Activated CD4-positive, alpha-beta T cell treated with anti-CD3 and anti-CD28 coated beads for 36 hours (primary cell): ENCODE measurements at places on chromosomes 5 and 9. TPM values are rescaled to one million over a fixed set of nuclear protein-coding genes. Genes with fewer than 3 reads are reported as not detected.
A peak's percentile ranks its signal among the peaks of the same experiment; 100 is the strongest.

- no peaks in the 10 kb centered on the region for H3K27me3 ChIP-seq
- H3K4me3 ChIP-seq = no peak overlapping the region
- H3K36me3 ChIP-seq = no peaks in the 10 kb centered on the region
- no peak overlapping the region for H3K27ac ChIP-seq
Observed at GRCh38 chr9:110028271-110028670, 179.7 kb downstream of the C9orf152 start.

- no peak overlapping the region for H3K27ac ChIP-seq
- H3K4me3 ChIP-seq = no peak overlapping the region
- no peaks in the 10 kb centered on the region for H3K4me1 ChIP-seq
Observed at GRCh38 chr5:148768806-148769415, 57.5 kb upstream of the ADRB2 start.

- no peaks in the 10 kb centered on the region for H3K4me1 ChIP-seq
- no peaks in the 10 kb centered on the region for H3K36me3 ChIP-seq
- no peak overlapping the region for H3K4me3 ChIP-seq
- no peak overlapping the region for H3K27ac ChIP-seq
- DNase-seq = no peak
Observed at GRCh38 chr9:133008824-133009223, 22.0 kb upstream of the GTF3C5 start.

- no peaks in the 10 kb centered on the region for H3K27me3 ChIP-seq
- peaks cover 46% of the 10 kb centered on the region for H3K4me1 ChIP-seq
- peaks cover 2% of the 10 kb centered on the region for H3K36me3 ChIP-seq
- H3K4me3 ChIP-seq = no peak overlapping the region
Observed at GRCh38 chr5:16548115-16548514, 68.7 kb downstream of the RETREG1 start.

- DNase-seq = no peak
- H3K36me3 ChIP-seq = no peaks in the 10 kb centered on the region
- H3K4me1 ChIP-seq = no peaks in the 10 kb centered on the region
- H3K27me3 ChIP-seq = peaks cover 4% of the 10 kb centered on the region
Observed at GRCh38 chr9:134488331-134489280, 153.0 kb upstream of the COL5A1 start.

GRCh38 chr5:173689737-173690360 is 73.4 kb upstream of the BOD1 start:
- no peaks in the 10 kb centered on the region for H3K27me3 ChIP-seq
- H3K4me1 ChIP-seq = peaks cover 8% of the 10 kb centered on the region
- no peak overlapping the region for H3K4me3 ChIP-seq
- no peaks in the 10 kb centered on the region for H3K36me3 ChIP-seq
- DNase-seq = no peak

DNA sequence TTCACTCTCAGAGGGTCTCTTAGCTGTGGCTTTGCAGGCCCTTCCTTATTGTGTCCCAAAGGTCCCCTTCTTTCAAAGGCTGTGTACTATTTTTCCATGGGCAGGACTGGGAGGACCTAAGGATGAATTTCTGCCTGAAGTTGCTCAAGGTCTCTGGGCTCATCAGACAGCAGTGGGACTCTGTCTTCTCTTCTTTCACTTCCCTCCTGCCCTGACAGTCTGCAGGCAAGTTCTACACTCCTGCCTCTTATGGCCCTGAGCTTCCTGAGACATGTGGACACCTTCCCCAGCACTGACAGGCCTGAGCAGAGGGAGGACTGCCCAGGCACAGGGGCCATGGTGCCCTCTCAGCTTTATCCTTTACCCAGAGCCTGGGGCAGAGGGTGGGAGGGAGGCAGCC is 14.8 kb downstream of the ENHO start:
- H3K4me1 ChIP-seq = no peaks in the 10 kb centered on the region
- no peaks in the 10 kb centered on the region for H3K36me3 ChIP-seq
- H3K4me3 ChIP-seq = no peak overlapping the region
- no peaks in the 10 kb centered on the region for H3K27me3 ChIP-seq

DNA sequence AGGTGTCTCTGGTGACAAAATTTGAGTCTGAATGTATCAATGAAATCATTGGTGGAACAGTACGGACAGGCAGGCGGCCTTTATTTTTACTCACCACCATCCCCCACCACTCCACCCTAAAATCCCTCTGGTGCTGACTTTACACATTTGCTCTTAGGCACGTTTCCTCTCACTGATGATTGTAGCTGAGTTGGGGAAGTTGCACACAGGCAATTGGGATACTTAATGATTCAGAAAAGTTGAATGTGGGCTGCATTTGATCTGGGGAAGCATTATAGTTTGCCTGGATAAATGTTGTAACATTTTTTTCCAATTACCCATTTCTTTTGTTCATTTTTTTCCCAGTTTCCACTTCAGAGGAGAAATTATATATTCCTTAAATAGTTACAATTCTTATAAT is 658.4 kb downstream of the TLR4 start:
- H3K4me1 ChIP-seq = no peaks in the 10 kb centered on the region
- H3K4me3 ChIP-seq = no peak overlapping the region
- peaks cover 2% of the 10 kb centered on the region for H3K27me3 ChIP-seq
- no peak for DNase-seq

DNA sequence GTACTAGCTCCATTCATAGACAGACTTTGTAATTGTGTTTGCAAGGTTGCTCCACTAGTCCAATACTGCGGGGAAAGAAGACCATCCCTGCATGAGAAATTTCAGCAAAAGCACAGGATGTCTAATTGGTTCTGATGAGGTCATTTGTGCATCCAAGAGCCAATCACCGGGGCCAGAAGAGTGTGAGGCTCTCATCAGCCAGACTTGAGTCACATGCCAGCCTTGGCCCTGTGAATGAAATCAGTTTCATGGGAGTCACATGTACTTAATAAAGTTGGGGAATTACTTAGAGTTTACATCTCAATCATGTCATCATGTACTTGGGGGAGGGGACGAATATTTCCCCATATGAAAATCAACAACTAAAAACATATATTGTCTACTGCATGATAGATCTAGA is 1236.0 kb downstream of the MAT2B start:
- no peaks in the 10 kb centered on the region for H3K36me3 ChIP-seq
- no peak overlapping the region for H3K27ac ChIP-seq
- no peak overlapping the region for H3K4me3 ChIP-seq
- no peak for DNase-seq
- no peaks in the 10 kb centered on the region for H3K27me3 ChIP-seq

GRCh38 chr5:139226131-139226530 is 28.0 kb upstream of the SIL1 start:
- no peak overlapping the region for H3K27ac ChIP-seq
- DNase-seq = no peak
- no peaks in the 10 kb centered on the region for H3K36me3 ChIP-seq
- peaks cover 2% of the 10 kb centered on the region for H3K27me3 ChIP-seq
- no peak overlapping the region for H3K4me3 ChIP-seq

- H3K4me1 ChIP-seq = no peaks in the 10 kb centered on the region
- peak; percentile 75 for DNase-seq
- H3K4me3 ChIP-seq = no peak within 1 kb of the TSS
- peaks cover 38% of the 10 kb centered on the region for H3K27me3 ChIP-seq
- H3K36me3 ChIP-seq = no peaks in the 10 kb centered on the region
Observed at GRCh38 chr5:172640822-172641358, at the start of gene NEURL1B. Gene NEURL1B (plus strand): TSS chr5:172641263. CDS start chr5:172641407, 144 bp downstream.

DNA sequence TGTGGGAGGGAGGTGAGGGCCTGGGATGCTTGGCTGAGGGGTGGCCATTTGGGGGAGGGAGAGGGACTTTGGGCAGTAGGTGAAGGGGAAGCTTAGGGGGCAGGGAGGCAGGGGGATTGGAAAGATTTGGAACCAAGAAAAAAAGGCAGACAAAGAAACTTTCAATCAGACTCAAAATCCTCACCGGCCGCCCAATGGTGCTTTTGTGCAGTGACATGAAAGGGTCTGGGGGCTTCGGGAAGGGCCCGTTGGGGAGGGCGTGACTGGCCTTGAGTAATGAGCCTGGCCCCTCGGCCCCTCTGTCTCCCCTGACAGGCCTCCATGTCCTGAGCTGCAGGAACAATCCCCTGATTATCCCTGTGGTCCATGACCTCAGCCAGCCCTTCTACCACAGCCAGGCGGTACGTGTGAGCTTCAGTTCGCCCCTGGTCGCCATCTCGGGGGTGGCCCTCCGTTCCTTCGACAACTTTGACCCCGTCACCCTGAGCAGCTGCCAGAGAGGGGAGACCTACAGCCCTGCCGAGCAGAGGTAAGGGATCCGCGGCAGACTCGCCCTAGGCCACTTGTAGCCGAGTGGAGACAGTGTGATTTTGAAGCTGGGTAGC is 181.1 kb downstream of the PAPPA start:
- no peaks in the 10 kb centered on the region for H3K4me1 ChIP-seq
- peaks cover 8% of the 10 kb centered on the region for H3K27me3 ChIP-seq
- DNase-seq = no peak
- no peak overlapping the region for H3K27ac ChIP-seq

GRCh38 chr5:108003178-108003577 is 332.4 kb upstream of the EFNA5 start:
- no peaks in the 10 kb centered on the region for H3K36me3 ChIP-seq
- H3K4me1 ChIP-seq = peaks cover 13% of the 10 kb centered on the region
- DNase-seq = no peak

GRCh38 chr5:68494771-68495170 is 279.2 kb downstream of the PIK3R1 start:
- H3K4me1 ChIP-seq = no peaks in the 10 kb centered on the region
- H3K27ac ChIP-seq = no peak overlapping the region
- no peaks in the 10 kb centered on the region for H3K36me3 ChIP-seq
- H3K4me3 ChIP-seq = no peak overlapping the region
- no peak for DNase-seq

DNA sequence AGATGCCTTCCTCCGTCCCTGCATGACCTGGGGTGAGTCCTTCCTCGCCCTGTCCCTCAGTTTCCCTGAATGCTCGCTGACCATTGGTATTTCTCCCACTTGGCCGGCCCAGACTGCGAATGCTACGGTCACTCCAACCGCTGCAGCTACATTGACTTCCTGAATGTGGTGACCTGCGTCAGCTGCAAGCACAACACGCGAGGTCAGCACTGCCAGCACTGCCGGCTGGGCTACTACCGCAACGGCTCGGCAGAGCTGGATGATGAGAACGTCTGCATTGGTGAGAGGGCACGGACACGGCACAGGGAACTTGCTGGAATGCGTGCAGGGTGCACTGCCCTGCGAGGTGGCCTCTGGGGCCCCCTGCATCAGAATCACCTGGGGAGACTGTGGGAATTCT is 77.1 kb downstream of the NTNG2 start:
- no peak overlapping the region for H3K27ac ChIP-seq
- peaks cover 10% of the 10 kb centered on the region for H3K4me1 ChIP-seq
- H3K36me3 ChIP-seq = no peaks in the 10 kb centered on the region
- H3K27me3 ChIP-seq = no peaks in the 10 kb centered on the region

DNA sequence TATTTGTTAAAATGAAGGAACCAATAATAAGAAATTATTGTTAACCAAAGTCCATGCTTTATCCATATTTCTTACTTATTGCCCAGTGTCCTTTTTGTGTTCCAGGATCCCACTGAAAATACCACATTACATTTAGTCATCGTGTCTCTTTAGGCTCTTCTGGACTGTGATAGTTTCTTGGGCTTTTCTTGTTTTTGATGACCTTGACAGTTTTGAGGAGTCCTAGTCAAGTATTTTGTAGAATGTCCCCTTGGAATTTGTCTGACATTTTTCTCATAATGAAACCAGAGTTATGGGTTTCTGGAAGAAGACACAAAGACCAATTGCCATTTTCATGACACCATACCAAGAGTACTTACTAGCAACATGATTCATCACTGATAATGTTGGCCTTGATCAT is 13.6 kb upstream of the COMMD10 start:
- no peak overlapping the region for H3K4me3 ChIP-seq
- H3K36me3 ChIP-seq = peaks cover under 1% of the 10 kb centered on the region
- H3K27ac ChIP-seq = no peak overlapping the region
- peaks cover 29% of the 10 kb centered on the region for H3K27me3 ChIP-seq
- no peak for DNase-seq
- H3K4me1 ChIP-seq = peaks cover 12% of the 10 kb centered on the region

DNA sequence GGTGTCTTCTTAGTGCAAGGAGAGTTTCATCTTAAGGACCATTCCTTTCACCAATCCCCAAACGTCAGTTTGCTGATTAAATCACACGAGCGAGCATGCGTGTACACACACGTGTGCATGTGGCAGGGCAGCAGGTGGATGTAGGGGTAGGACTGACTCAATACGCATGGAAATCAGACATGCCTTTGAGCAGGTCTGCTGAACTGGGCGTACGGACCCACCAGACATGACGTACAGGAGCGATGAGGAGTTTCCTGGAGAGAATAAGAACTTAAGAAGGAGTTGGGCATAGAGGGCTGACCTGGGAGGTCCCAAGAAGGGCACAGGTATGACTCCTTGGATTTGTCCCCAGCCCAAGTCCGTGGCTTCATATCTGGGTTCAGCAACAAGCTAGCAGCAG is 170.0 kb downstream of the FGF18 start:
- no peaks in the 10 kb centered on the region for H3K36me3 ChIP-seq
- no peak for DNase-seq
- H3K4me1 ChIP-seq = no peaks in the 10 kb centered on the region
- no peak overlapping the region for H3K4me3 ChIP-seq
- H3K27ac ChIP-seq = no peak overlapping the region

The SPINK5 gene
- not detected for total RNA-seq

The RNF180 gene
- total RNA-seq = not detected

The DNAH5 gene
- not detected for total RNA-seq

The OGN gene
- total RNA-seq = not detected

The CREBRF gene
- total RNA-seq = 11.3 TPM

The ARSK gene
- total RNA-seq = 4.6 TPM

The ZFP2 gene
- total RNA-seq = 0.85 TPM

The ABITRAM gene
- 12.2 TPM for total RNA-seq

The MOB3B gene
- total RNA-seq = 0.88 TPM

The PAPPA gene
- not detected for total RNA-seq
